ENCODE measurements at places on chromosomes 2 and 18.

GRCh38 chr18:22753130-22753831 is 179.8 kb upstream of the RBBP8 start:
- DNase-seq: no peak

GRCh38 chr18:78965917-78966792 is 13.5 kb upstream of the SALL3 start:
- DNase-seq: no peak

GRCh38 chr2:42001711-42002201 is 46.1 kb upstream of the PKDCC start:
- DNase-seq: no peak

GRCh38 chr2:6917761-6918421 is 679 bp downstream of the RNF144A start:
- no peak for DNase-seq

GRCh38 chr2:4507661-4508060 is 804.3 kb downstream of the DCDC2C start:
- DNase-seq: no peak

DNA sequence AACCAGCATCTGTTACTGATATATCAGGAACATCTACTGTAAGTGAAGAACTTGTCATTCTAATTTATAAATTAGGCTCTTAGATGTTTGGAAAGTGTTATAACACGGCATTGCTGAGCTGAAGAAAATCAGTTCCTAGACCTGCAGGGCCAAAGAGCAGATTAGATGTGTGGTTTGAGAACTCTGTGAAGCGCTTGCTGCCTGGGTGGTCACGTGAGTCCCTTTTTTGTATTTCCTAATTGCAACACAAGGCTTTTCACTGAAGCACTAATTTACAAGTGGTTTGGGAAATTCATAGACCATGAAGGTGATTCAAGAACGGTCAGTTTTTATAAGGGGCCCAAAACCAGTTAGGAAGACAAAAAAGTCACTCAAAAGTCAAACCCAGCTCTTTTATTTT is 106.9 kb upstream of the SP3 start:
- peak; percentile 75 for DNase-seq

- DNase-seq: no peak
These were observed 59.2 kb downstream of the CSRNP3 start for GRCh38 chr2:165528691-165529090.

DNA sequence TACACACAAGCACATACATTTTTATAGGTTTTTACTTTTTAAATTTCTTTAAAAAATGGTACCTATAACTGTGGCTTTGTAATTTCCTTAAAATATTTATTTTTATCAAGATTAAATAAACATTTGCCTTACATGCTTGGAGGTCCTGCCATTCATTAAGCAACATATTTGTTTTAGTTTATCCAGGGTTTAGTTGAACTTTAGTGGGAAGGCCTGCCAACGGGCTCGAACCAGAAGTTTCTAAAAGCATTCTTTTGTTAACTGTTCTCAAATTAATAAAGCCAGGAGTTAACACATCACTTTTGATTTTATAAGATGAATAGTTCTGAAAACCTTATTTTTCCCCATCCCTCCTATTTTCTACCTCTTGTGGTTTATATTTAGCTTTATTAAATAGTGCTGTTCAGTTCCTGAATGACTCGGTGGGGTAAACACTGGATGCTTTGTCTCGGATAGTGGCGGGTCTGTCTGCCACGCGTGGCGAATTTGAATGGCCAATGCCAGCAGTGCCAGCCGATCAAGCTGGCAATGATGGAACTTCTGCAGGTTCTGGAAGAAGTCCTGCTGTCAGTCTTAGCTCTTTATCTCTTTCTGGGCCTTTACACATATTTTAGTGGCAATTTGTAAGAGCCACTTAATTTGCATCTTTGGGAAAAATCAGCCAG is 32.2 kb downstream of the SH3YL1 start:
- no peak for DNase-seq

GRCh38 chr2:199042660-199043379 is 414.9 kb downstream of the SATB2 start:
- DNase-seq: no peak

DNA sequence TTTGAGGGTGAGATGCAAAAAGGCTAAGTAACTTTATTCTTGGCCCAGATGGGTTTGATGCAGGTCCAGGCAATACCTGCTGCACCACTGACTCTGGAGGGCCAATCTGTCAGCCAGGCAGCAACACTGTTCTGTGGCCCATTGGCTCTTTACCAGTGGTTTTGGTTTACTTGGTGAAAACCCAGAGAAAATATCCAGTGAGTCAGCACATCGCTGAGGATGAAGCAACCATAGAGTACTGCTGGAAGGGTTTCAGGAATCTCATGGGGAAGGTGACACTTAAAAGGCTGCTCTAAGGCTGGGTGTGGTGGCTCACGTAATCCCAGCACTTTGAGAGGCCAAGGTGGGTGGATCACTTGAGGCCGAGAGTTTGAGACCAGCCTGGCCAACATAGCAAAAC is 192.5 kb upstream of the FAM98A start:
- DNase-seq: no peak

DNA sequence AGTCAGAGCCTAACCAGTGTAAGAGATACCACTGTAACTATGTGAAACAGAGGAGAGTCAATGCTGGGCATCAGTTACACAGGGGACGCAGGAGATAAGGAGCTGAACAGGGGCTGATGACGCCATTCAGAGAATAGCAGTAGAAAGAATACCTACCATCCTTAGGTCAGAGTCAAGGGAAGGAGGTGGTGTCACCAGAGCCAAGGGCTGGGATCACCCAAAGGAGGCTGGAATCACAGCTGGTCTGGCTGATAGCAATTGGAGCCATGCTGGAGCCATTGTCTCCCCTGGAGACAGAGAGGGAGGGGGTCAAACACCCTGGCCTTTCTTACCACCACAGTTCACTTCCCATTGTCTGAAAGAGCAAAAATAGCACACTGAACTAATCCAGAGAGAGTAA is 37.3 kb upstream of the C18orf32 start:
- no peak for DNase-seq

- DNase-seq: no peak
These were observed 407.0 kb downstream of the SUCLG1 start for GRCh38 chr2:84052043-84052442.

- no peak for DNase-seq
These were observed 186.9 kb downstream of the MYO1B start for GRCh38 chr2:191432121-191432520.

DNA sequence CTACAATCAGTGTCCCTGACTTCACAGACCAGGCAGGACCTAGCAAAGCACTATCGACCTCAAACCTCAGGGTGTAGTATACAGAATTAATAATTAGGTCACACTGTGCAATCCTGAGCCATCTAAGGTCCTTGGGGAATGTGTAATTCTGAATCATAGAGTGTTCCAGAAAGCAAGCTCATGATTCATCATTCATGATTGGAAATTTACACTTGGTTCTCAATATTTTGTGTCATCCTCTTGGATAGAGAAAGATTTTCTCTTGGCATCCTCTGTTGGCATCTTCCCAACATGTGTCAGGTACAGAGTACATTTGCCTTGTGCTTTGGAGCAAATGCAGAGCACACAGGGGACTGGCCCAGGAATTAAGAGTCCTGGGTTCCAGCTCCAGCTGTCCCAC is 245.0 kb upstream of the NT5C1B start:
- no peak for DNase-seq

GRCh38 chr2:226220511-226220910 is 579.1 kb downstream of the IRS1 start:
- no peak for DNase-seq

- no peak for DNase-seq
These were observed 73.6 kb downstream of the ST6GAL2 start for GRCh38 chr2:106812383-106812782.

GRCh38 chr2:51247252-51247805 is 215.4 kb upstream of the NRXN1 start:
- no peak for DNase-seq

DNA sequence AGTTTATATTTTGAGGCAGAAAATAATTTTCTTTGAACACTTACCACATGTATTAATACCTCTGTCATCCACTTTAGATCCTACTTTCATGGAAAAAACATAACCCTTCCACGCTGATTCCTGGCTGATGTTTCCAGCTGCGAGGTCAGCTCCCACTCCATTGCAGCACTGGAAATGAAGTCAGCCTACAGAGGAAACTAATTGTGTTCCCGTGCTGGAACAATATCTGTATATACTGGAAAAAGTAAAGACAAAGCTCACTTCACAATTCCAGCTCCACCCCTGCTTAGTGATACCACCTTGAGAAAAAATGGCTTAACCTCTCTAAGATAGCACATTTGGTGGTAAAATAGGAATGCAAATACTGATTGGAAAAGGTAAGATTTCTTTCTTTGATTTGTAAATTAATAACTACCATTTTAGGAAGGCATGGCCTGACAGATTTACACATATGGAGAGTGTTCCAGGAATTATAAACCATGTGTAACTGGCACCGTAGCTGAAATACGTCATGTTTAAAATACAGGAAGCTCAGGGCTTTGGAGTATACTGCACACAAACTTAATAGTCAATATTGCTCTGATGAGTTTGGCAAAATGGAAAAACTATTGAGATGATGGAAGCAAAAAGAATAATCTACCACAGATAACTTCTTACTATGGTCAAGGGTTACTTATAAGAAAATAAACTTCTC is 90.0 kb downstream of the TRIB2 start:
- DNase-seq: no peak

Data from Kasumi-1 (cell line).